ENCODE measurements at places on chromosomes 12 and 14.

DNA sequence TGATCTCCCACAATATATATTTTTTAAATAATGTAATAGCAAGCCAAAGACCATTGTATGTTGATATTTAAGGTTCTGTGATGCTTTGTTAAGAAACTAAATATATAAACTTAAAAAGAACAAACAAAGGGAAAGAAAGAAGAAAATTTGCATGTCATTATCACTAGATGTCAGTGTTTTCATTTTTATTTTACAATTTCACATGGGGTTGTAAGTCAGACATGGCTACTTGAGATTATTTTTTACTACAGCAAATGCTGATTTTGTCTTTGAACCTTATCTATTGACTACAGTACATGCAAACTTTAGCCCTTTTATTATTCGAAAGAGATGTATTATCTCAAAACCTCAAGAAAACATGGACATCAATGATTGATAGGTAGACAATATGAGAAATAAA, 36.1 kb downstream of the SLCO1C1 start:
- DNase-seq, result no peak

GRCh38 chr12:40829738-40830144, 137.5 kb downstream of the CNTN1 start:
- no peak for DNase-seq

- DNase-seq, result no peak
Observed at GRCh38 chr14:22689199-22689598, 45.0 kb upstream of the OR6J1 start.

DNA sequence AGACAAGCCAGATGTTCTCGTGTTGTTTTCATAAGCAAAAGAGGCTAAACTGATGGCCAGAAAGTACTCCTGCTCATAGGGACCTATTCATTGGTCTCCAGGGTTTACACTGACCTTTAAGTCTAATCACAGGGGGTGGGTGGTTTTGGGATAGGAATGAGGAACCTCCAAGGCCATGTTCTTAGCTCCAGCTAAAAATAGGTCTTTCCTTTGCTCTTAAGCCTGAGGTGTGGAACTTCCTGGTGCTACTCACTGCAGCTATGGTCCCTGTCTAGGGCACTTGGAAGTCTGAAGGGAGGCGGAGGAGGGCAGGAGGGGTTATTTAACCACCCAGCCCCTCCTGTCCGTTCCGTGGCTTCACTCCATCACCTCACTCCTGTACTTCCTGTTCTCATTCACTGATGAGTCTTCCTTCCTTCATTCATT, 18.6 kb downstream of the GPRC5A start:
- DNase-seq, result no peak

DNA sequence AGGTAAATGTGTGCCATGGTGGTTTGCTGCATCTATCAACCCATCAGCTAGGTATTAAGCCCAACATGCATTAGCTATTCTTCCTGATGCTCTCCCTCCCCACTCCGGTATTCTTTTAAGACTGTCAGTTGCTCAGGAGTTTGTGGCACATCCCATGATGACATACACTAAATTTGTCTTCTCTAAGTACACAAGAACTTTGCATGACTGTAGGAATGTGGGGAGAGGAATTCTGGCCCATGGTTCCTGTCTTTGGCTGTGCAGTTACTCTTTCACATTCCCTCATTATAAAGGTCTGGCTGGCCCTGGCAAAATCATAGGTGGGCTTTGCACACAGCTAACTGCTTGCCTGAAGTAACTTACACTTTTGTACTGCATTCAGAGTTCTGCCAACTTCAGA, 30.3 kb downstream of the HMGA2 start:
- no peak for DNase-seq

GRCh38 chr12:24788886-24789285, 160.0 kb downstream of the BCAT1 start:
- DNase-seq, result no peak

- DNase-seq, result no peak
Observed at GRCh38 chr12:93571925-93572711, at the start of gene SOCS2. Gene SOCS2 (plus strand): TSS chr12:93572675. CDS start chr12:93572898, 223 bp downstream.

- DNase-seq, result no peak
Observed at GRCh38 chr12:100753837-100754236, 40.7 kb upstream of the ANO4 start.

DNA sequence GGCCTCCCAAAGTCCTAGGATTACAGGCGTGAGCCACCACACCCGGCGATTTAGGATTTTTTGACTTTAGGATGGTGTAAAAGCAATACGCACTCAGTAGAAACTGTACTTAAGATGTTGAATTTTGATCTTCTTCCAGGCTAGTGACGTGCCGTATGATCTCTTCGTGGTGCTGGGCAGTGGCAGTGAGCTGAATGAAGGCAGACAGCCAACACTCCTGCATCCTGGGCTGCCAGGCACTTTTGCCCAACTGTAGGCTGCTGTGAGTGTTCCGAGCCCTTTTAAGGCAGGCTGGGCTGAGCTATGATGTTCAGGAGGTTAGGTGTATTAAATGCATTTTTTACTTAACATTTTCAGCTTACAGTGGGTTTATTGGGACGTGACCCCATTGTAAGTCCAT, 21.3 kb downstream of the IL31 start:
- no peak for DNase-seq

DNA sequence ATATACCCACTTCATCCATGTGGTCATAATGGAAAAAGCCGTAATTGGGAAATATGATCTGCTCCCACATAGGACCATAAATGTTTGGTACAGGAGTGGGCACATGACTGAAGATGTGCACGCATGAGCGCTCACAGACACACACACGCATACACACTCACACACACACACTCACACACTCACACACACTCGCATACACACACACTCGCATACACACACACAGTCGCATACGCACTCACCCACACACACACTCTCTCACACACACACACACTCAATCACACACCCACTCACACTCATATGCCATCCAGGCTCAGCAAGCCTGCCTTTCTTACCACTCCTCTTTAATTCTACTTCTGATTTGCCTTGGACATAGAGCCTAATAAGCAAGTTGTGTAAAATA, 45.6 kb upstream of the EGLN3 start:
- no peak for DNase-seq

- DNase-seq, result no peak
Observed at GRCh38 chr12:68530965-68531364, 79.7 kb upstream of the RAP1B start.

- DNase-seq, result no peak
Observed at GRCh38 chr12:114924946-114925475, 241.0 kb upstream of the TBX3 start.

DNA sequence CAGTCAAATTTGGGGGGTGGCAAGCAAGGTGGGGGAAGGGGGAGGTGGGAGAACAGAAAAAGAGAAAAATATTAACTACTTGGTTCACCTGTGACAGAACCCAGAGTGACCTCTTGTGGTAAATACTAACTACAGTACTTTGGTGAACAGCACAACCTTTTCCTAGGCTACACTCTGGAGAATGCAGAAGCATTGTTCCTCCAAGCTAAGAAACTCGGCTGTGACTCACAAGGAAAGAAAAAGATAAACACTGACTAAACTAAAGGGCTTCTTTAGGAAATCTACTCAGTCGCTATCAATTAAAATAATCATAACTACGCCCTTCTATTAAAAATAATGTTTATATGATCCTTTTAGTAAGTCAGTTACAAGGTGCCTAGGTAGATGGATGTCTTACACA, 5.4 kb downstream of the KCNH5 start:
- no peak for DNase-seq

DNA sequence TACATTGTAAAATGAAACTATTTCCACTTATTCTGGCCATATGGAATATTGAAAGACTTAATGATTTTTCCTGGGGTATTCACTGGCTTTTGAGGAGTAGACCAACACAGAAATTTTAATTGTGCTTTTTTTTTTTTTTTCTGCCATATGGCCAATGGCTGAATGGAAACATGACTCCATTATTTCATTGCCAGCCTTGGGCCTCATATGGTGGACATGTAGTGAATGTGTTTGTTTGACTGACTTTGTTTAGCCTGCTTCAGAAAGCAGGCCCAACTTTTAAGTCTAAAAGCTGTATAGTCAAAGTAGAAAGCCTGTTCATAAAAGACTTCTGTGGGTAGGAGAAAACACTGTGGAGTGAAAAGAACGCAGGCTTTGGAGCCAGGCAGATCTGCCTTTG, 2.4 kb downstream of the GNG2 start:
- DNase-seq, result no peak

Data from CD4-positive, alpha-beta T cell treated with Interleukin-2 at 100 ng/mL for 4 hours (primary cell).